Mucosa of gallbladder (tissue), 1 donor: ENCODE measurements at places on chromosomes 5 and 9.

DNA sequence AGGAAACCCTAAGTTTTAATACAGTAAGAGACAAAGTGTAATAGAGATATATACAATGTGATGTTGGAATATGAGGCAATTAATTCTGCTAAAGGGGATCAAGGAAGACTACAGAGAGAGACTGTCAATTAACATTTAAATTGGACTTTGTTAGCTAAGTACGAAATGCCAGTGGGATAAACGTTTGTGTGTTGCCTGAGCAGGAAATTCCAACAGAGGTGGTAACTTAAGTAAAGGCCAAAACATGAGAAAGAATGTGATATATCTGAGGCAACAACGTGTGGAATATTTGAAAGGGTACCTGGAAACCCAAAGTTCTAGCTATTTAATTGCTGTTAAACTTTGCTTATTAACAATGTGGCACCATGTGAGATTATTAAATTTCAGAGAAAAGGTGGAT, 1666.9 kb upstream of the WWC1 start:
- no peak for DNase-seq

GRCh38 chr5:38596981-38597380, 40.5 kb upstream of the LIFR start:
- DNase-seq = no peak

GRCh38 chr5:143182901-143183820, 220.3 kb downstream of the NR3C1 start:
- DNase-seq = no peak

DNA sequence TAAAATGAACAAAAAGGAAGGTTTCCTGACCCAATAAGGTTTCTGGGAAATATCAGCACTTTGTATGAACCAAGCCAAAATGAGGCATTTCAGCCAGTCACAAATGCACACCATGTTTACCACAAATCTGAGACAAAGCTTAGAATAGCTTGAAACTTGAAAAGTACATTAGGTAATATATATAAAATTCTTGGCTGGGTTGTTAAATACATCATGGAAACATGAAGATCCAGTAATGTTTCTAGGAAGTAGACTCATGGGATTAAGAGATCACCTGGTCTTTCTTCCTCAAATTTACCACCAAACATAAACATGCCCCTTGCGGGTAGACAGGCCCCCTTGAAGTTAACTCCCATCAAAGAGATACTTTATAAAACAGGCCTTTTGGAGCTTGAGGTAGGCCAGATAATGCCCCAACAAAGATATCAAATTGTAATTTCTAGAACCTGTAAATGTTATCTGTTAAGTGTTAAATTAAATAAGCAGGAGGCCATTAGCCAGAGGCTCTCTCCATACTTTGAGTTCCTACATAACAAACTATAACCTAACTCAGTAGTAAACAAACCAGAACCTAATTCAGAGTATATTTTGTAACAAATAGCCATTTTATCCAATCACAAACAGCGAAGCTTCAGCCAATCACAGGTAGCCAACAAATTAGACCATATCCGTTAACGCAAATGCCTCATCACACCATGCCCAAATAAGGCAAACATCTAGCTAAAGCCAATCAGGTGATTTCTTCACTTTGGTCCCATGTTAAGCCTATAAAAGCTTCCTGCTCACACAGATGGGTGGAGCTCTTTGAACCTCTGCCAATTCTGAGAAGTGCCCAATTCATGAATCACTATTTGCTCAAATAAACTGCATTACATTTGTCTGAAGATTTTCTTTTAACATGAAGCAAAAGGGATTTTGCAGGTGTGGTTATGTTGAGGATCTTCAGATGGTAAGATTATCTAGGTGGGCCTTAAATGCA, 127.9 kb upstream of the TARS1 start:
- peak; percentile 34 for DNase-seq

DNA sequence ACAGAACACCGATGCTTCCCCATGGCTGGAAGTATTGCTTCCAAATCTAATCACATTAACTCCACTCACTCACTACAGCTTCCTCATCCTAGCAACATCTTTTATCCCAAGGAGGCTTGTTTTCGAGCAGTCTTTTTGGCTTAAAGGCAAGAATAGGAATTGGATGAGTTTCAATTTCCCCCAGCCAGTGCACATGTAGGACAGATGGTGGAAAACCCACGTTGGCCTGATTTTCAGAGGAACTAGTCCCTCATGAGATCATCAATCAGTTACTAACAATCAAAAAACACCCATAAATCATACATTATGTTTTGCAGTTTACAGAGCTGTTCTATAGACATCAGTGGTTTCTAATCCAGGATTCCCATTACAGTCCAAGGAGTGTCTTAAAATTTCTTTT, 48.5 kb upstream of the AGXT2 start:
- DNase-seq = no peak

- DNase-seq = no peak
Measured at GRCh38 chr5:167923396-167923795, 368.0 kb upstream of the WWC1 start.

DNA sequence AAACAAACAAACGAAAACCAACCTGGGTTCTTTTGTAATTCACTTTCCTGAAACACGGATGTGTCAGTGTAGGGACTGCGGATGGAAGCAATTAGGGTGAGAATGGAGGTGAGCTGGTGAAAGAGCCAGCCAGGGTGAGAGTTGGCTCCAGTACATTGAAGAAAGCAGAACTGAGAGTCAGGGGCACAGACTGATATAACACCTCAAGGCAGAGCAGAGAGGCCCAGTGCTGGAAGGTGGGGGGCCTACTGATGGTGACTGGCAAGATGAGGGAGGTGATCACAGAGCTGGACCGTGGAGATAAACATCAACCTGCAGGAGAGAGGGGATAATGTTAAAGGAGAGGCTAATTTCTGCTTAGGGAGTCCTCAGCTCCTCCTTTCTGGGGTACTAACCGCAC, 221.1 kb downstream of the MAN2A1 start:
- DNase-seq = no peak

- DNase-seq = no peak
Measured at GRCh38 chr9:124964604-124965003, 23.7 kb upstream of the GOLGA1 start.

GRCh38 chr5:132162945-132163344, 64.7 kb downstream of the P4HA2 start:
- DNase-seq = no peak

DNA sequence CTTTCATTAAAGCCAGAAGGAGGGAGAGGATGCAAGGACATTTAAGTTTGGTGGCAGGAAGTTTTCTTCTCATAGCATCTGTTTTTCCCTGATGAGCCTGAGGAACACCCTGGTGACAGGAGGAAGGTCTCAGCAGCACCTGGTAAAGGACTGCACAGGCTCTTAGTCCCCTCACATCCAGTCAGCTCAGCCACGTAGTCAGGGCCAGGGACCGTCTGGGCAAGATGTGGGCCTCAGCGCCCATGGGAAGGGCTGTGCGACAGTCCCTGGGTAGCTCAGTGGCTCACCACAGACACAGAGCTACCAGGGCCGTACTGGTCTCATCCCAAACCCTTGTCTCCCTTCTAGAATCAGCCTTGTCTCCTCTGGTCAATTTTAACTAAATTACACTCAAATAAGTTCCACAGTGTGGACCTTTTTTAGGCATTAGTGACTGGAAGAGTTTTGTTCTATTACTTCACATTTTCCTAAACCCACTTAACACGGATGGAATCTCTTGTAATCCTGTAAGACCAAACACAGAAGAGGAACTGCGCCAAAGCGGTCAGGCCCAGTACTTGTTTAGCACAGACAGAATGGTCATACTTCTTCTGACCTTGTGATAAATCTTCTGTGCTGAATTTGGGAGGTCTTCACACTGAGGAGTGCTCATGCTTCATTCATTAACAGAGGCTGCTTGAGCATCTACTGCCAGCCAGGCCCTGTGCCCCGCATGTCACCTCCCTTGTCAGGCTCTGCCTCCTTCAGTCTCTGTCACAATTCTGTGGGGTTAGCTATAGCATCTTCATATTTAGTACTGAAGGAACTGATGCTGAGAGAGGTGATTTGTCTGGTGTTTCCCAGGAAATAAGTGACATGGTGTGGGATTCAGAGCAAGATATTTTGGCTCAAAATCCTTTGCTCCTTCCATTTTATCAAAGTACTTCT, 91.4 kb downstream of the ANGPTL2 start:
- no peak for DNase-seq

GRCh38 chr5:131441184-131441583, 177.3 kb downstream of the CDC42SE2 start:
- DNase-seq = no peak

- no peak for DNase-seq
Measured at GRCh38 chr9:129236441-129237145, 58.5 kb upstream of the IER5L start.

DNA sequence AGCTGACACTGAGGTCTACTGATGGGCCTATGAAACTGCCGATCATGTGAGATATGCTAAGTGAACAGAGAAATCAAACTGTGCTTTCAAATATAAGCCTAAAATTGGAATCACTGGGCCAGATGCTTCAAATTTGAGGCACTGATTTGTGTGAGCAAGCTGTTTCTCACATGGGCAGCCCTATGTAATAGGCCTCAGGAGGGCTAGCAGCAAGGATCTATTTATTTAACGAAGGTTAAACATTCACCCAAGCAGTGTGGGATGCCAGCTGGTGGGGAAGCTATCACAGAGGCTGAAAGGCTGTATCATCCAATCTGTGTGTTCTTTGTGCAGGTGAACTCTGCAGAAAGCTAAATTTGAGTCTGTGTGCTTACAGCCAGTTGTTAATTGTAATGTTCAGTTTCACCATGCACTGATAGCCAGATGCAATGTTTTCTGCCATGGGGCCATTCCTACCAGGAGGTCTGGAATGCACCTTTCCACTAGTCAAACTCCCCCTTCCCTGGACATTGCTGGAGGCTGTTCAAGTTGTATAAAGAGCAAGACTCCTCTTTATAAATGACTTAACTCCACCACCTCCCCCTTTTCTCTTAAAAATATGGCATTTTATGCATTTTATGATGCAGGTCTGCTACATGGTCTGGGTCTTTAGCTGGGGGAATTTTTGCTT, 228.9 kb downstream of the SH3GL2 start:
- DNase-seq = peak; percentile 11

DNA sequence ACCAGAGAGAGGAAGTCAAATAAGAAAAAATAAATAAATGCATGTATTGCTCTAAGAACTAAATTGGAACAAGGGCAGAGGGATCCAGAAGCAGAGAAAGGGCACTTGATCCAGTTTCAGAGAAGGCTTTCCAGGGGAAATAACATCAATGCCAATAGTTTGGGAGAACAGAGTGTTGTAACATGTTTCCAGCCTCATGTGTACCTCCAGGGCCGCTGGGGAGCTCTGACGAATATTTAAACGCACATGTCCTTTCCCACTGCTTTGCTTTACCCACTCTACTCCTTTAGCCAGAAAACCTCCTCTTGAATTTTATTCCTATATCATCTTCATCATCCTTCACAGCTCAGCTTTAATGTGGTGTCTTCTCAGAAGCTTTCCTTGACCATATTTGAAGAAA, 233.7 kb downstream of the ENC1 start:
- DNase-seq = no peak

GRCh38 chr5:172854451-172854871, 20.4 kb downstream of the ERGIC1 start:
- DNase-seq = peak; percentile 71

DNA sequence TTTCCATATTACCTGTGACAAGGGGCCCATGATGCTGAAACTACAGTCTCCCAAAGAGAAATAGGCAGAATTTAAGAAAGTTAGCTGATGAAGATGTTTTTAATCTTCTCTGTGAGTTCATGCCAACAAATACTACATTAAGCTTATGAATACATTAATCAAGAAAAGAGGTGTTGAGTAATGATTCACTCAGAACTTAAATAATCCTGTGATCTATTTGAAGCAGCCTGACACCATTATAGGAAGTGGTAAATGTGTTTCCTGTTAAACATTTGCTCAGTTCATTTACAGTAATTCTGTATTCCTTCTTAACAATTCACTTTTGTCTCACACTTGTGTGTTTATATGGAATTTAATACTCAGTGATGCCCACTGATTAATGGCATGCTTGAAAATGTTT, 75.0 kb upstream of the IZUMO3 start:
- DNase-seq = no peak

GRCh38 chr9:13035822-13036221, 243.7 kb downstream of the MPDZ start:
- no peak for DNase-seq

DNA sequence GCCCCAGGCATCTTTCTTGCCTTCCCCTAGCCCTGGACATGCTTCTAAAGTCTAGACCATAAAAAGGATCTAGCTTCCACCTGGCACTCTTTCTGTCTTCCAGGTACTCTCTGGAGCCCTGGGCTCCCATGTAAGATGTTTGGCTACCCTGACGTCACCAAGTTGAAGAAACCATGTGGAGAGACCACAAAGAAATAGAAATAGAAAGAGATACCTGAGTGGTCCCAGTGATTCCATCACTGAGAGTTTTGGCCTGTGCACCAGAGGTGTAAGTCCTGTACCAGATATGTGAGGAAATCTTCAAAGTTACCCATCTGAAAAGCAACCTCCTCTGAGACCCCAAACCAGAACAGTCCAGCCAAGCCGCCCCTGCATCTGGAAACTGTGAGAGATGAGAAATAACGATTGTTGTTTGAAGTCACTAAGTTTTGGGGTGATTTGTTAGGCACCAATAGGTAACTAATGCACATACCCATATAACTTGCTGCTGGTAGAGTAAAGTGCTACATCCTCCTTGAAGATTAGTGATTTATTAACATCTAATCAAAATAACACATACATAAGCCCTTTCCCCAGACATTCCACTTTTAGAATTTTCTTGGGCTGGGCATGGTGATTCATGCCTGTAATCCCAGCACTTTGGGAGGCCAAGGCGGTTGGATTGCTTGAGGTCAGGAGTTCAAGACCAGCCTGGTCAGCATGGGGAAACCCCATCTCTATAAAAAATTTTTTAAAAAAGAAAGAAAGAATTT, 85.7 kb upstream of the LHFPL2 start:
- no peak for DNase-seq

DNA sequence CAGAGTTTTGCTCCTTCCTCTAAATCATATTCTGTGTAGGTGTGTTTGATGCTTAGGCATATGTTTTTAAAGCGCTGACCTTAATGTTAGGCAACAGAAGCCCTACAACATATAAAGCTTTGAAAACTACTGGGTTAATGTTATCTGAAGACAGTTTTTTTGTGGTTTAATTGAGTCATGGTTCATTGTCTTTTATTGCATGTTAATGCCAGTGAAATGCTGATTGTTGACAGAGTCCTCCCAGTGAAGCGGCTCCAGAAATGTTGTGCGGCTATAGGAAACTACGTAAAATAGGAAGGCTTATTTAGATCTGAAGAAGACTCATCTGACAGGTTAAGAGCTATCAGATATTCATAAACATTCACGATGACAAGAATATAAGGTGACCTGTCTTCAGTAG, 424.6 kb downstream of the CCDC171 start:
- no peak for DNase-seq

- peak; percentile 17 for DNase-seq
Measured at GRCh38 chr9:128555180-128555721, 2.9 kb downstream of the SPTAN1 start.

- DNase-seq = no peak
Measured at GRCh38 chr5:99587983-99588382, 659.2 kb upstream of the CHD1 start.

GRCh38 chr5:37015795-37016666, 139.5 kb downstream of the NIPBL start:
- no peak for DNase-seq

- DNase-seq = no peak
Measured at GRCh38 chr9:69593301-69593700, 78.9 kb downstream of the APBA1 start.

- DNase-seq = no peak
Measured at GRCh38 chr5:124512236-124512635, 234.2 kb downstream of the ZNF608 start.

- peak; percentile 41 for DNase-seq
Measured at GRCh38 chr5:122192497-122193496, 63.5 kb downstream of the ZNF474 start.

GRCh38 chr5:181173420-181174342, 26.3 kb downstream of the OR2V2 start:
- no peak for DNase-seq
